ENCODE measurements at places on chromosomes 5 and 9. TPM values are rescaled to one million over a fixed set of nuclear protein-coding genes. Genes with fewer than 3 reads are reported as not detected.

DNA sequence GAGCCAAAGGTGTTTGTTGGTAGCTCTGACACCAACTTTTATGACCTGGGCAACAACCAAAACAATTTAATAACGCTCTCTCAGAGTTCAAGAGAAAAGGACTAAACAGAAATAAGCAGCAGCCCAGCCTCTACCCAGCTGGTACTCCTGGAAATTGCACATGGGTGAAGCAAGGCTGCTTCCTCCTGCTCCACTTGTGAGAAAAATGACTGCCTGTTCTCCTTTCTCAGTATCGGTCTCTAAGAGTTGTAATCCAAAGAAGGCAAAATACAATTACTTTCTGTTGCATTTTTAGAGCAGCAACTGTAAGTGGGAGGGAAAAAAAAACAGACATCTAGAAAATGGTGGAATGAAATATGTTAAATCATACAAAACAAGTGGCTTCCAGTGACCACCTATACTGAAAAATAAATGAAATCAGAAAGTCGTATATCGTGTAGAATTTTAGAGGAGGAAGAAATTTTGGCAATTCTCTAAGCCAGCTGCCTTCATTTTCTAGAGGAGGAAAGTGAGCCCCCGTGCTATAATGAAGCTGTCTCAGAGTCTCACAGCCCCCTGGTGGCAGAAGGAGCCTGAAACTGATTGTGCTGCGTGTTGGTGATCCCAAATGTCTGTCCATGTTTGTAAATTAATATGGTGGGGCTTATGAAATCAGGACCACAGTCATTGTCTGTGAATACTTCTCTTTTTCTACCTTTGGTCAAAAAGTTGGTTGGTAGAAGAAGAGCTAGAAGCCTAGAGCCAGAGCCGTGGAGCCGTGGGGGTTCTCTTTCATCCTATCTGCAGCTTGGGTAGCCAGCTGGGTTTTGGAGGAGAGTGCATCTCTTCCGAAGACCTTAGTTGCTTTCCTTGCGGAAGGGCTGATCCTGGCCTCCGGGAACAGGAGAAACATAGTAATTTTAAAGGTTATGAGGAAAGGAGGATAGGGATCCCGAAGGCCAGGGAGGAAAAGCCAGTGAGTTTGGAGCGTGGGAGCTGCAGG, 139.9 kb downstream of the PIP5K1B start:
- peaks cover 4% of the 10 kb centered on the region for H3K4me1 ChIP-seq
- H3K4me3 ChIP-seq, result no peak overlapping the region
- no peak for DNase-seq
- H3K27me3 ChIP-seq, result peaks cover 17% of the 10 kb centered on the region
- no peak overlapping the region for H3K27ac ChIP-seq
- H3K36me3 ChIP-seq, result peaks cover 3% of the 10 kb centered on the region

DNA sequence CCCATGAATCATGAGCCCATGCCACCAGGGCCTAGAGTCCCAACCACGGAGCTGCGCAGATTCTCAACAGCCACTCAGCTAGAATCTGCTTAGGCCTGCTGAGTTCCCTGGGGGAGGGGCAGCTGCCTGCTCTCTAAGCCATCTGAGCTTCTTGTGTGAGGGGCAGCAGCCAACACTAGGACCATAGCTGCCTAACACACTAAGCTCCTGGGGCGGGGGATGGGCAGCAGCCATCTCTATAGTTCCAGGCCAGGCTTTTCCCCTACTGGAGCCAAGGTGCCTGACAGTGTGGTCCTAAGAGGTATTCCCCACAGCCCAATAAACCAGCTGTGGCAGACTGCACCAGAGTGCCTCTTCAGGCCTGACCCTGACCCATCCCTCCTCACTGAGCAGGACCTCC, 255.9 kb upstream of the ACO1 start:
- H3K27me3 ChIP-seq, result no peaks in the 10 kb centered on the region
- no peaks in the 10 kb centered on the region for H3K36me3 ChIP-seq
- no peak for DNase-seq
- no peak overlapping the region for H3K27ac ChIP-seq

- H3K27ac ChIP-seq, result no peak overlapping the region
- H3K36me3 ChIP-seq, result peaks cover 3% of the 10 kb centered on the region
- no peak overlapping the region for H3K4me3 ChIP-seq
- DNase-seq, result no peak
- H3K4me1 ChIP-seq, result peaks cover 5% of the 10 kb centered on the region
Measured at GRCh38 chr5:113040672-113041260, 64.2 kb downstream of the DCP2 start.

Gene F2RL2
- total RNA-seq, result not detected

Data from T-helper 17 cell (primary cell).